ENCODE measurements at places on chromosomes 11 and 22.

- no peak for DNase-seq
These were observed 38.4 kb upstream of the TEF start for GRCh38 chr22:41343300-41343699.

GRCh38 chr11:106581399-106581798 is 436.9 kb downstream of the GUCY1A2 start:
- no peak for DNase-seq

DNA sequence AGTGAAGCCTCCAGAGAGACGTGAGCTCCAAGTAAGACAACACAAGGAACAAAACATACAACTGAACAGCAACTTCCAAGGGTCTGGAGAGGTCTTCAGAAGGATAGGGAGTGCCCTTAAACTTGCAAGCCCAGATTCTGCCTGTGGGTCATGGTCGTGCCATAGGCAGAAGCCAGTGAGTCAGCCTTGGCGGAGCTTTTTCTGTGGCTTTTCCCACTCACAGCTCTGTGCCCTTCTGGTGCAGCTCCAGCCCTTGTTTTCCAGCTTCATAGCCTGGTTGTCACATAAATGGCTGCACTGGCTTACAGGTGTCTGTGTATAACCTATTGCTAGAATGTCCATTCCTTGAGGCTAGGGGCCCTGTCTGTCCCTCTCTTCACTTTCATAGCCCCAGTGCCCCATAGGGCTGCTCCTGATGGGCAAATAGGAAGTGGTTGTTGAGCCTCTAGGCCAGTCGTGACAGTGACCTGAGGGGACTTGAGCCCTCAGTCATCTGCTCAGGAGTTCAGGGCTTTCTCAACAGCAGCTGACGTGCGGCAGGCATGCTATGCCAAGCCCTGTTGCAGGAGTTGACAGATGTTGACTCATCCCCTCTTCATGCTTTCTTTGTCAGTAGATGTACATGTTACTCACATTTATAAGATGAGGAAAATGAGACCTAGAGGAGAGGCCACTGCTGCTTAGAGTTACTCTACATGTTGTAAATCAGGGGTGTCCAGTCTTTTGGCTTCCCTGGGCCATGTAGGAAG is 7.4 kb downstream of the MED15 start:
- DNase-seq = peak; percentile 69

GRCh38 chr11:14500181-14500651 is 605 bp upstream of the COPB1 start:
- peak; percentile 33 for DNase-seq

DNA sequence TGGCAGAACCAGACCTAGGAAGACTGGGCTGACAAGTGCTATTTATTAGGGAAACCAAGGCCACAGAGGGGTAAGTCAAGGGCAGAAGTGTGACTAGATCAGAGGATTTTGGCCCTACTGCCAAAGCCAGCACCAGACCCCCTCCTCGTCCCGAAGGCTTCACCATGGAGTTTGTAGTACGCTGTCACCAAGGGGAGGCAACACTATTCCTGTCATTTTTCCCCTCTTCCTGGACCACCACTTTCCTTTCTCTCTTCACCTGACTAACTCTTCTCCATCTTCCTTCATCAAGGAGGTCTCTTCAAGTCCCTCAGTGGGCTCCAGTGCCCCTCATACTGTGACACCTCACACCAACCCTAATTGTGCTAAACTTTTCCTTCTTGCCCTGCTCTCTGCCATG is 34.9 kb downstream of the MN1 start:
- DNase-seq = no peak

- no peak for DNase-seq
These were observed 28.7 kb downstream of the EIF3F start for GRCh38 chr11:8015753-8016239.

- peak; percentile 71 for DNase-seq
These were observed 65.7 kb upstream of the NAV2 start for GRCh38 chr11:19646921-19647320.

- DNase-seq = no peak
These were observed at the start of gene MYBPC3 for GRCh38 chr11:47352556-47352955. TSS of gene MYBPC3 (minus strand) at chr11:47352702. CDS start at chr11:47352647, 55 bp downstream.

DNA sequence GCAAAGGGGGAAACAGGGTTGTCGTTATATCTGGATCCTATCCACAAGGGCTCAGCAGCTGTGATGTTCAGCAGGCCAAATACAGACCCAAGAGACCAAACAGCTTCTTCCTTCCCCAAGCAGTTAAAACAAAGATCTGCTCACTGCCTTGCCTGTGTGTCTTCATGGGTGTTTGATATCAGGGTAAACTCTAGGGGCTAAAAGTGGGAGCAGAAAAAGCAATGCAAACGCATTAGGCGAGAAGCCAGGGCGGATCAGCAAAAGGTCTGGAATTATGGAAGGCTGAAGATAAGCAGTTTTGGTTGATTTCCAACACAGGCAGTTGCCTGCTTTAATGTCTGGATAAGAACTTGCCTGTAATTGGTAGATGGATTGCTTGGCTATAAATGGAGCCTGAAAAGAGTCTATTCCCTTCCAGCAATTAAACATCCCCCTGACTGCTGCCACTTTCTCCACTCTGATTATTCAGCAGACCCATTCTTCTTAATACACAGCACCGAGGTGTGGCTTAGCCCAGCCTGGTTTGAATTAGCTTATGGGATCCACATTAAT is 126.3 kb downstream of the COMMD9 start:
- DNase-seq = no peak

GRCh38 chr22:50274311-50274710 is 4.1 kb upstream of the MAPK11 start:
- DNase-seq = no peak

DNA sequence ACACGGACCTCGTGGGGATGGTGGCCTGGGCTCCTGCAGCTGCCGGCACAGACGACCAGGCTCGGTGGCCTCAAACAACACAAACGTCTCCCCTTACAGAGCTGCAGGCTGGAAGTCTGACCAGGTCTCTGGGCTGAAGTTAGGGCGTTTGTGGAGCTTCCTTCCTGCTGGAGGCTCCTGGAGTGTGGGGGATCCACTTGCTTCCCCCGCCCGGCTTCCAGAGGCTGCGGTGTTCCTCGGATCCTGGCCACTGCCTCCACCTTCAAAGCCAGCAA is 313.5 kb downstream of the CTTN start:
- DNase-seq = no peak

DNA sequence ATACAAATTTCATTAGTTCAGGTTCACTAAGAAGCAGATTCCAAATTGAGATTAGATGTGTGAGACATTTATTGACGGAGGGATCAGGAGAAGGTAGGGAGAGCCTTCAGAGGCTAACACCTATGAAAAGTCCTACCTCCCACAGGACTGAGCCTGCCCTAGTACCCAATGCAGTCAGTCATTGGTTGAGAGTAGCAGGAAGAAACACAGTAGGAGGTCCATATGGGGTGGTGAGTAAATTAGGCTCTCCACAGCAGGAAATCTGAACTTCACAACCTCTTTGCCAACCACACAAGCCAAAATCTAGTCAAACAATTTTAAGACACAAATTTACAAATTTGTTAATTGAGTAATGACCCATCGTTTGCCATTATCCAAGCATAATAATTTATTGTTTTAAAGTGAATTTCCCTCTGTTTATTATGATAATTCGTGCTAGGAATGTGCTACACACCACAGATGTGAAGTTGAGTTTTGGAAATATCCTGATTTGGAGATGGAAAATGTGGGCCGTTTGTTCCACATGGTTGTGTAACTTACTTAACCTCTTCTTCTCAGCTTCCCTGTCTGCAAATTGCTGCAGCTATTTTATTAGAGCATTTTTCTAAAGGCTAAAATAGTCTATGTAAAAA is 542.1 kb downstream of the ETS1 start:
- DNase-seq = no peak

GRCh38 chr22:20138417-20138738 is 6.8 kb downstream of the ZDHHC8 start:
- DNase-seq = no peak

GRCh38 chr11:110299006-110299785 is 2.8 kb upstream of the RDX start:
- no peak for DNase-seq

GRCh38 chr11:8192896-8193209 is 24.0 kb upstream of the RIC3 start:
- DNase-seq = no peak

DNA sequence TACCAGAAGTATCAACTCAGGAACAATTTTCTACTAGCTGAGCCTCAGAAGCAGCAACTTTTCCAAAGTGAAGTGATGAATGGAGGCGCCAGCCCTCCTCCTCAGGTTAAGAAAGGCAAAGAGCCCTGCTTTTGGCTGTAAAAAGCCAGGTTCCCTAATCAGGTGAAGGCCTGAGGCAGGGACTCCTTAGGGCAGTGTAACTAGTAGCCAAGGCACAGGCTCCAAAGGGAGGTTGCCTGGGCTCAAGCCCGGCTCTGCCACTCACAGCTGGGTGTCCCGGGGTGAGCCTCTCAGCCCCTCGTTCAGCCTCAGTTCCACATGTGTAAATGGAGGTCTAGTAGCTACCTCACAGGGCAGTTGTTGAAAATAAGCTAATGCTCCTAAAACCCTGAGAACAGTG is 19.5 kb downstream of the TSKU start:
- no peak for DNase-seq

DNA sequence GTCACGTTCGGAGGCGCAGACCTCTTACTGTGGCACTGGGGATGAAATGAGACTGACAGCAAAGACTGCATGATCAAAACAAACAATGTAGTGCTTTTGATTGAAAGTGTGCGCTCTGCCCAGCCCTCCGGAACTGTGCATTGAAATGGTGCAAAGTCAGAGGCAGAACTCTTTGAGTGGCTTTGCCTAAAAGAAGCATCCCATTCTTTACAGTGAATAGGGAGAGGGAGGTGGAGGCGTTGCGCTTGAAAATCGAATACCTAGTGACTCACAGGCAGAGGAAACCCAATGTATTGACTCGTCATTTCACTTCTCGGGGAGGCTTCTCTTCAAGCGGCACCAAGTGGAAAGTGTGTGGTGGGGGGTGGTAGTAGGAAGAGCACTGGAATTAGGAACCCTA is 10.9 kb downstream of the RCN1 start:
- no peak for DNase-seq

DNA sequence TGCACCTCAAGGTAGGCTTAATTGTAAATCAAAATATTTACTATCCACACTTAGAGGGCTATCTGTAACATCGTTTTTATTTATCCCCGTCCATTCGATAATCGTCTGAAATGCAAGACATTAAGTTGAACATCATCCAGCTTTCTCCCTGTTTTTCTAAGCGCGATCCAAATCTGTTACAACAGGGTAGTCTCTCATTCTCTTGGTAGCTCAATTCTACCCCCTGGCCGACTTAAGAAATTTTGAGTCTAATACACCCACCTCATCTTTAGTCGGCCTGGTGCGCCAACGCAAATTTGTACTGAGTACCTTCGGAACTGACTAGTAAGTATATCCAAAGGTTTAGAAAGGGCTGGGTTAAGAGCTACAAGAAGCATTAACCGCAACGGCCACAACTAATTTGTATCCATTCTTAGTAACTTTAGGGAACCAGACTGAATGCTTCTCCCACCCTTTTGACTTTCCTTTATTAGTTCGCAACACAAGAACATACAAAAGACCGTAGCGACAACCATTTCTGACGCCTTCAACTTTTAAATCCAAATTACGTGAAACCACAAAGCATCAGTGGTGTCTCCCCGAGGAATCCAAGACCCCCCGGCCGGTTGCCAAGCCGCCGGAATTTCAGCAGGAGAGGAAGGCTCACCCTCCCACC is 1.0 kb upstream of the ZNF143 start:
- peak; percentile 49 for DNase-seq

- DNase-seq = no peak
These were observed 1.3 kb upstream of the KDM2A start for GRCh38 chr11:67117672-67118180.

GRCh38 chr11:32885556-32885955 is 7.1 kb upstream of the QSER1 start:
- no peak for DNase-seq

- DNase-seq = no peak
These were observed 10.0 kb downstream of the IGSF9B start for GRCh38 chr11:133946541-133947318.

GRCh38 chr11:13759050-13759449 is 90.6 kb downstream of the FAR1 start:
- DNase-seq = no peak

DNA sequence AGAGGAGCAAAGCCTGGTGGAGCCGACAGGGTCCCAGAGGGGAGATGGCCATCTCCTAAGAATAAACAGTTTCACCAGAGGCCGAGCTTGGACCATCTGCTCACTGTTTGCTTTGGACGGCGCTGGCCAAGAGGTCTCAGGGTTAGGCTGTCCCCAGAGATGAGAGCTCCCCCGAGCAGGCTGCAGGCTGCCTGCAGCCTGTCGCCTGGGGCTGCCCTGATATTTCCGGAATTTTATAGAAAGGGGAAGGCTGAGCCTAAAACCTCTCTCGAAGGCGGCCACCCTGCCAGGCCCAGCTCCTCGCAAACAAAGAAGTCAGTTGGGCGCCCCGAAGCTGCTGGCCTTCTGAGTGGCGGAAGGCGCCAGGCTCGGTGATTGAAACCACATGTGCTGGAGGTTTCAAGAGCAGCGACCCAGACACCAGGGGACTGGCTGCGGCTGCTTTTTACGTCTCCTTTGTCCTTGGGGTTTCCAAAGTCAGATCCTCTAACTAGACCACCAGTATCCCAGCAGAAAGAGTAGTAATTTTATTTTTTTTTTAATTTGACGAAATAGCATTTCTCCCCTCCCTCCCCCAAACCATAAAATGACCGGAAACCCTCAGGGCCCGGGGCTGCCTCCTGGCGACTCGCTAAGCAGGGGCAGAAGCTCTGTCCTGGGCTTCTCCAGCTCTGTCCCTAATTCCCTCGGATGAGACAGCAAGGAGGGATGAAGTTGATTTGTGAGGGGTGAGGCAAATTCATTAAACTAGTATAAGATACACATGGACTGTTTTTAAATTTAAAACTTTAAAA is 57.4 kb downstream of the CLMP start:
- peak; percentile 29 for DNase-seq

DNA sequence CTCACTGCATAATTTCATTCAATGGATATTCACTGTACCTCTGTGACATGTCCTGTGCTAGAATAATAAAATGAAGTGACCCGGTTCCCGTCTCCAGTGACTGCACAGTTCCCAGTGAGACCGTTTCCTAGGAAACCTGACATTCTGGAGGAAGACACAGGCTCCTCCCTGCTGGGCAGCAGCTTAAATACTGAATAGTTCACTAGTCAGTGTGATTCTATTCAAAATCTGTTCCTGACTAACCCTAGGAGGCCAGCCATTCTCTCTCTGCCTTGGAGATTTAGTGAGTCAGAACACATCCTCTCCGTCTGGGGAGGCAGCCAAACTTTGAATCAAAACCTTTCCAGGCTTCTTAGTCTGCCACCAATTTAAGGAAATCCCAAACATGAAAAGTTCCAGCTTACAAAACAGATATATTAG is 11.3 kb downstream of the TRIM66 start:
- DNase-seq = no peak

DNA sequence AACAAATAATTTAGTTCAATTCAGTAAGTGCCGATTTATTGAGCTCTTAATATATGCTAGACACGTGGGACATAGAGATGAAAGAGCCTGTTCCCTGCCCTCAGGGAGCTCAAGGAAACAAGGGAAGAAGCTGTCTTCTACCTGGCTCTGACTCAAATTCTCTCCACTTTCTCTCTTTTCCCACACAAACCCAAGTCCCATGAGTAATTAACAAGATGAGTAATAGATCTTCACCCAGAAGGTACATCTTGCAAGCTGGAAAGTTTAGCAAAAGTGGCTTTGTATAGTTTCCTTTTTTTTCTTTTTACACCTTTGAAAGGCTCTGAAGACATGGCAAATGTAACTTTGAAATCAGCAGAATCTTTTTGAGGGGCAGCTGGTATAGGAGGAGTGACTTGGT is 48.2 kb upstream of the CHST1 start:
- DNase-seq = no peak

Data from foreskin melanocyte (primary cell).